ENCODE measurements at places on chromosomes 12 and 14. TPM values are rescaled to one million over a fixed set of nuclear protein-coding genes. Genes with fewer than 3 reads are reported as not detected.

GRCh38 chr12:121467638-121468498 is 68.0 kb downstream of the RNF34 start:
- peaks cover 33% of the 10 kb centered on the region for H3K4me1 ChIP-seq
- H3K4me3 ChIP-seq = peak overlapping the region; percentile 50
- no peaks in the 10 kb centered on the region for H3K36me3 ChIP-seq
- peak overlapping the region; percentile 38 for H3K27ac ChIP-seq
- no peaks in the 10 kb centered on the region for H3K27me3 ChIP-seq

DNA sequence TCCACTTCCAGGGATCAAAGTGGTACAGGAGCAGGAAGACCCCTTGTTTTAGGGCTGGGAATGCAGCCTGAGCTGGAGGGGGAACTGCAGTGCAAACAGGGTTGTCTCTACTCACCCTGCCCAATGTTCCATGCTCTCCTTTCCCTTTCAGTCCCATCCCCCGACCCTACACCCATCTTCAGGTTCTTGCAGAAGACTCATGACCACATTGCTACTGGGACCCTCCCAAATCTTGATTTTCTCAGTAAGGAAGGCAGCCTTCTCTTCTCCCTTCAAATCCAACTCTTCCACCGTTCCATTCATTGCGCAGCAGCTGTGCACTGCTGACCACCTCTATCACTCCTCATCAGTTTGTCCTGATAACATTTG is 1.9 kb downstream of the SERPINA11 start:
- no peaks in the 10 kb centered on the region for H3K27me3 ChIP-seq
- DNase-seq = no peak
- H3K4me3 ChIP-seq = no peak overlapping the region
- no peaks in the 10 kb centered on the region for H3K4me1 ChIP-seq

- no peak overlapping the region for H3K27ac ChIP-seq
- no peaks in the 10 kb centered on the region for H3K4me1 ChIP-seq
- H3K36me3 ChIP-seq = no peaks in the 10 kb centered on the region
- no peaks in the 10 kb centered on the region for H3K27me3 ChIP-seq
These were observed 11.5 kb upstream of the STX2 start for GRCh38 chr12:130850418-130851021.

- H3K27me3 ChIP-seq = no peaks in the 10 kb centered on the region
- H3K4me3 ChIP-seq = no peak overlapping the region
- H3K36me3 ChIP-seq = no peaks in the 10 kb centered on the region
- no peak for DNase-seq
These were observed 170.1 kb upstream of the PWP1 start for GRCh38 chr12:107515446-107515958.

- no peaks in the 10 kb centered on the region for H3K4me1 ChIP-seq
- H3K27me3 ChIP-seq = no peaks in the 10 kb centered on the region
- no peak overlapping the region for H3K27ac ChIP-seq
- DNase-seq = no peak
These were observed 30.6 kb upstream of the CLEC14A start for GRCh38 chr14:38286452-38286851.

- no peaks in the 10 kb centered on the region for H3K36me3 ChIP-seq
- H3K4me3 ChIP-seq = peak overlapping the region; percentile 79
- peak overlapping the region; percentile 64 for H3K27ac ChIP-seq
- H3K27me3 ChIP-seq = no peaks in the 10 kb centered on the region
- H3K4me1 ChIP-seq = peaks cover 32% of the 10 kb centered on the region
These were observed 1.0 kb downstream of the SOS2 start for GRCh38 chr14:50230401-50230700.

GRCh38 chr12:19970821-19971220 is 397.5 kb upstream of the PDE3A start:
- no peaks in the 10 kb centered on the region for H3K4me1 ChIP-seq
- no peak overlapping the region for H3K27ac ChIP-seq
- DNase-seq = no peak
- no peak overlapping the region for H3K4me3 ChIP-seq
- no peaks in the 10 kb centered on the region for H3K27me3 ChIP-seq
- H3K36me3 ChIP-seq = no peaks in the 10 kb centered on the region

- H3K27ac ChIP-seq = peak overlapping the region; percentile 91
- no peaks in the 10 kb centered on the region for H3K36me3 ChIP-seq
These were observed 2.4 kb downstream of the SINHCAF start for GRCh38 chr12:31323391-31324115.

DNA sequence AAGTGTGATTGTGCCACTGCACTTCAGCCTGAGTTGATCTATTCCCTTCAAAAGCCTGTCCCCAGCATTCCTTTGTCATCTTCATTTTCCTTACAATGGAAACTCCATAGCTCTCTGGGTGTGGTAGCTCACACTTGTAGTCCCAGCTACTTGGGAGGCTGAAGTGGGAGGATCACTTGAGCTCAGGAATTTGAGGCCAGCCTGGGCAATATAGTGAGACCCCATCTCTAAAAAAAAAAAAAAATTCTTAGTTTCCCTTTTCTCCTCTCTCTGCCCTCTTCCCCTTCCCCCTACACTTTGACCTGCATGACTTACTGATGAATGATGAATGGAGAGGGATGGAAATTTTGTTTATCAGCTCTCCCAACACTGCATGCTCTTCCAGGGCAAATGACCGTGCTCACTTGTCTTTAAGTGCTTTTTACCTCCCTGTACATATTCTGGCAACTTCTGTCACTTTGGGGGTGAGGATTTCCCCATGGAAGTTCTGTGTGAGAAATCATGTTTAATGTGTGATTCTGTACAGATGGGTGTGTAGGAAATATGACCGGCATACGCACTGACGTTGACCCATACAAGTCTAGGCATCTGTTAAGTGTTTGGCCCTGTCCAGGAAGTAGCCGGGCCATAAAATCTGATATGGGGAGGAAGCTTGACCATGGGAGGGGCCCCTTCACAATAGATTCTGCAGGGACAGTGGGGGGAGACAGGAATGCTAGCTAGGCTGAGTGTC is 65.4 kb downstream of the ZFP36L1 start:
- H3K27ac ChIP-seq = peak overlapping the region; percentile 6
- H3K36me3 ChIP-seq = no peaks in the 10 kb centered on the region
- H3K27me3 ChIP-seq = no peaks in the 10 kb centered on the region
- no peaks in the 10 kb centered on the region for H3K4me1 ChIP-seq
- no peak overlapping the region for H3K4me3 ChIP-seq

- H3K36me3 ChIP-seq = no peaks in the 10 kb centered on the region
- no peaks in the 10 kb centered on the region for H3K27me3 ChIP-seq
- no peak overlapping the region for H3K4me3 ChIP-seq
These were observed 20.5 kb downstream of the TAMALIN start for GRCh38 chr12:52027085-52027843.

DNA sequence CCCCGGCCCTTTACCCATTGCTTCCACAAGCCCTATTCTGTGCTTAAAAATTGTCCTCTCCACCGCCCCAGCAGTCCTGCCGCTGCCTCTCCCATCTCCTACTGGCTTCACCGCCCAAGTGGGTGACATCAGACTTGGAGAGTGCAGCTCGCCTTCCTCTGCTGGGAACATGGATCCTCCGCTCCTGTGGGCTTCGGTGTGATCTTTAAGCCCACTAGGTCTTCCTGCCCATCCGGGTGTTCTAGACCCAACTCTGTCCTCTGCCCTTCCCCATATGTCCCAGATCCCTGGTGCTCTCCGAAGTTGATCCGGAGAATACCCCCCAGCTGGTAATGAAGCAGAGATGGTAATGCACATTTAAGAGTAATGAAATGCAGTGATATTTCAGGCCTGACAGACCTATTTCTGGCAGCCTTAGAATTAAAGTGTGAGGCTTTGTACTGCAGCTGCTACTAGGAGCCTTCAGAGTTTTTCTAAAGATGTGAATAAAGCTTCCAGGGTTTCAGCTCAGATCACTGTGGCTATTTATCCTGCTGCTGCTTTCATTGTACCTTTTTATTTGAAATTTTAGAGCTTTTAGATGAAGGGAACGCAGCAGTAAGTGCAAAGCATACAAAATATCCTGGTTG is 22.9 kb upstream of the CTDSP2 start:
- no peaks in the 10 kb centered on the region for H3K36me3 ChIP-seq
- peaks cover 5% of the 10 kb centered on the region for H3K4me1 ChIP-seq
- peaks cover 9% of the 10 kb centered on the region for H3K27me3 ChIP-seq
- no peak overlapping the region for H3K27ac ChIP-seq
- H3K4me3 ChIP-seq = no peak overlapping the region

- H3K27ac ChIP-seq = no peak overlapping the region
- H3K27me3 ChIP-seq = no peaks in the 10 kb centered on the region
- H3K36me3 ChIP-seq = no peaks in the 10 kb centered on the region
- no peak for DNase-seq
- H3K4me3 ChIP-seq = no peak overlapping the region
- H3K4me1 ChIP-seq = no peaks in the 10 kb centered on the region
These were observed 174.4 kb downstream of the TMEM121 start for GRCh38 chr14:105700622-105701288.

- peak overlapping the region; percentile 45 for H3K4me3 ChIP-seq
- peak; percentile 51 for DNase-seq
- H3K4me1 ChIP-seq = peaks cover 94% of the 10 kb centered on the region
These were observed 22.6 kb downstream of the PRKCH start for GRCh38 chr14:61343991-61344405.

GRCh38 chr12:97520106-97520505 is 57.5 kb downstream of the RMST start:
- H3K27me3 ChIP-seq = no peaks in the 10 kb centered on the region
- no peak overlapping the region for H3K27ac ChIP-seq
- no peaks in the 10 kb centered on the region for H3K36me3 ChIP-seq
- no peaks in the 10 kb centered on the region for H3K4me1 ChIP-seq

DNA sequence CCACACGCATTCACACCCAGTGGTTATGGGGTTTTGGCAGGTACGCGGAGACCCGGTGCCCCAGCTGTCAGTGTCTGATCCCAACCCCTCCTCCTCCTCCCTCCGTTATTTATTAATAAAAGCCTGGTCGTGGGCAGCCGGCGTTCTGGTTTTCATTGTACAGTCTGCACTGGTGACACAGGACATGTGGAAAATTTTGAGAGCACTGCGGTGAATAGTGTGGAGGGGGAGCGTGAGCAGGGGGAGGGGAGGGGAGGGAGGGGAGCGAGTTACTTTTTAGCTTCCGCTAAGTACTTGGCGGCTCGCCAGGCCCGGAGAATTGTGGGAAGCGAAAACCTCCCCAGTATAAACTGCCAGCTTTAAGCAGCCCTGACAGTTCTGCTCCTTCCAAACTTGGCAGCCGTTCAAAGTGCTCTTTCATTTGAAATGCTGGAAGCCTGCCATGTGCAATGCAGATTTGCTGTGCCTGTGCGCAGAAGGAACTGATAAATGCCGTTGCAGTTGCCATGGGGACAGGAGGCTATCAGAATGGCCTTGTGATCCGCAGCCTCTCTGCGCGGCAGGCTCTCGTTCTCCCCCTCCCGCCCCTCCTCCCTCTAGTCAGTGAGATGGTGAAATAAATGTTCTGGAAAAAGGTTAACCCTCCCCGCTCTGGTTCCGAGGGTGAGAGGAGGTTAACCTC is 11.7 kb upstream of the IRF2BPL start:
- no peaks in the 10 kb centered on the region for H3K27me3 ChIP-seq
- H3K4me1 ChIP-seq = peaks cover 80% of the 10 kb centered on the region
- peak overlapping the region; percentile 82 for H3K4me3 ChIP-seq
- H3K27ac ChIP-seq = peak overlapping the region; percentile 89
- no peaks in the 10 kb centered on the region for H3K36me3 ChIP-seq

- no peaks in the 10 kb centered on the region for H3K27me3 ChIP-seq
- no peaks in the 10 kb centered on the region for H3K4me1 ChIP-seq
- DNase-seq = no peak
- H3K27ac ChIP-seq = no peak overlapping the region
These were observed 5.2 kb upstream of the NRDE2 start for GRCh38 chr14:90336985-90337384.

GRCh38 chr12:129081755-129082250 is 228.5 kb downstream of the GLT1D1 start:
- H3K36me3 ChIP-seq = no peaks in the 10 kb centered on the region
- no peaks in the 10 kb centered on the region for H3K27me3 ChIP-seq
- H3K4me1 ChIP-seq = no peaks in the 10 kb centered on the region
- no peak overlapping the region for H3K4me3 ChIP-seq
- H3K27ac ChIP-seq = no peak overlapping the region

DNA sequence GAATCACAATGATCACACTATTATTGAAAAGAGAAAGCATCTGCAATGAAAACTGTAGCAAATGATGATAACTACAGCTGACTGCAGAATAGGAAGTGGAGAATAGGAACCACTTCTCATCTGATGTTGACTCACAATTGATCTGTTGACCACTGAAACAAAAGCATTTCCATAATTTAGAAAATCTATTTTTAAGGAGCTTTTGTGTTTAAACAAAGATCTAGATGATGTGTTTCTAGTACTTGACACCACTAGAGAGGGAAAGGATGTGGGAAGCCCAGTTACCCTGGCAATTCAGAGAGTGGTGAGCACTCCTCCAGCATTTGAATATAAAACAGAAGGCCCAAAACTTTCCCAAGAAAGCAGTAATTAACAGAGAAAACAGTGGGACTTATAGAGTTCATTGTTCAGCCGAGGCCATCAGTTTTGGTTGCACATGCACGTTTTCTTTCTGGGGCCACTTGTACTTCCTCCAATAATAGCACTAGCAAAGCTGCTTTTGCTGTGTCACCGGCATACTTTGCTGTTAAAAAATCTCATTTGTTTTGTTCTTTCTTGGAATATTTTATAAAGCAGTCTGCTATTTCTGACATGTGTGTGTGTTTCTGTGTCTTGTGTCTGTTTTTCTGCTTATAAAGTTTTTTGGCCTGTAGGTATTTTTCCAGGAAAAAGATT is 76.1 kb upstream of the HECTD1 start:
- no peak for DNase-seq
- no peaks in the 10 kb centered on the region for H3K4me1 ChIP-seq

DNA sequence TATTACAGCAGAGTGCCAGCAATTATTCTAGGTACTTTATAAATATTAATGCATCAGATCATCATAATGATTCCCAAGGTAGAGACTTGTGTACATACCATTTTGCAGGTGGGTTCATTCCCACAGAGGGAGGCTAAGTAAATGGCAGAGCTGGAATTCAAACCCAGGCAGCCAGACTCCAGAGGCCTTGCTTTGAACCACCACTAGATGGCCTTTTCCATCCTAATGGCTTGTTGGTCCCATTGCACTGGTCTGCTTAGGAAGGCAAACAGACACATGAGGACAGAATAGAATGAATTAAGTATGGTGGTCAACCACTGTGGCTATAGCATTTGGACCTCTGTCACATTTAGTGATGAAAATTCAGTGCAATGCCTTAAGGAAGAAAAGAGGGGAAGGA is 158.7 kb downstream of the METTL25 start:
- H3K36me3 ChIP-seq = no peaks in the 10 kb centered on the region
- H3K27ac ChIP-seq = no peak overlapping the region

GRCh38 chr12:79926951-79927350 is 7.9 kb downstream of the PPP1R12A start:
- no peak overlapping the region for H3K4me3 ChIP-seq
- no peak overlapping the region for H3K27ac ChIP-seq
- DNase-seq = no peak
- no peaks in the 10 kb centered on the region for H3K36me3 ChIP-seq
- H3K27me3 ChIP-seq = no peaks in the 10 kb centered on the region

- H3K36me3 ChIP-seq = no peaks in the 10 kb centered on the region
- no peaks in the 10 kb centered on the region for H3K4me1 ChIP-seq
- no peak for DNase-seq
- H3K27me3 ChIP-seq = no peaks in the 10 kb centered on the region
These were observed 534.0 kb upstream of the LMO3 start for GRCh38 chr12:17139931-17140330.

Gene DHH
- total RNA-seq = not detected

Gene GRIN2B
- not detected for total RNA-seq

Gene BCL11B
- 42.0 TPM for total RNA-seq

Gene ZNF891
- 2.0 TPM for total RNA-seq

Gene ADAM21
- 0.09 TPM for total RNA-seq

Gene C1RL
- total RNA-seq = 14.2 TPM

Gene AQP2
- not detected for total RNA-seq

Gene SMIM41
- total RNA-seq = not detected

Gene PLEK2
- total RNA-seq = 1.2 TPM

Gene CDH24
- total RNA-seq = 0.82 TPM

Gene LIMA1
- total RNA-seq = 103 TPM

Gene GLI1
- 0.75 TPM for total RNA-seq

Gene CSRNP2
- 21.5 TPM for total RNA-seq

Gene NTN4
- total RNA-seq = not detected
